CD4-positive, alpha-beta T cell treated with Interleukin-6 for 4 hours (primary cell): ENCODE measurements at places on chromosomes 16 and 17.

DNA sequence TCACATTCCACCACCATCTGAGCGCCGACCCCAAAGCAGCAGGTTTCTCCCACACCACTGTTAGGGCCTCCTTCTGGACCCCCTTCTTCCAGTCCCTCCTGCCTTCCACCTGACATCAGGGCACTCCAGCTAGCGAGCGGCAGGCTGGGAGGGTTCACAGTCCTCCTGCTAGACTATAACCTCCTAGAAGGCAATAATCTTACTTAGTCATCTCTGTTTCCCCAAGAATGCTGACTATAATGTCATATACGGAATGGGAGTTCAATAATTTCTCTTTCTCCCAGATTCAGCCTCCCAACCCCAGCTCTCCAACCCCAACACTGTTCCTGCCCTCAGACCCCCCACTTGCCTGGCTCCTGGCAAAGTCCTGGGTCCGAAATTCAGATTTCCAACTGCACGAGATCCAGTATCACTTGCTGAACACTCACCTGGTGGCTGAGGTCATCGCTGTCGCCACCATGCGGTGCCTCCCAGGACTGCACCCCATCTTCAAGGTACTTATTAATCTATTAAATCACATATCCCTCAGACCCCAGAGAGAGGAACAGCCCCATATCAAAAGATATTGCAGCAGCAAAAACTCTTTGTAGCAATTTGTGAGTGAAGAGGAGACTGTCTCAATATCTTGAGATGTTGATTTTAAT lies 5.6 kb downstream of the ALOX12 start:
- peak; percentile 56 for DNase-seq

DNA sequence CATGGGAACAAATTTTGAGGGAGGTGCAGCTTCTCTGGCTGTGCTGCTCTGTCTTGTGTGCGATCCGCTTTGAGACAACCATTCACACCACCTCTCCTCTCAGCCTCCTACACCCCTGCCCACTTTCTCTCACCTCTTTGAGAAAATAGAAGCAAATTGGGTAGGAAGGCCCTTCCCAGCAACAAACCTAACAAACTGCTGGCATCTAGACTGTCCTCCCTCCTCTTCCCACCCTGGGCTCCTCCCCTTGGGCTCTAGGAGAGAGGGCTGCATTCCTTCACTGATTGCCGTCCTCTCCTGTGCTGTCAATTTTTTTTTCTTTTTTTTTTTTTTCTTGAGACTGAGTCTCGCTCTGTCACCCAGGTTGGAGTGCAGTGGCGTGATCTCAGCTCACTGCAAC lies 13.5 kb downstream of the CDIPT start:
- DNase-seq, result no peak

GRCh38 chr16:52591934-52592592 lies 45.1 kb upstream of the TOX3 start:
- DNase-seq, result no peak

DNA sequence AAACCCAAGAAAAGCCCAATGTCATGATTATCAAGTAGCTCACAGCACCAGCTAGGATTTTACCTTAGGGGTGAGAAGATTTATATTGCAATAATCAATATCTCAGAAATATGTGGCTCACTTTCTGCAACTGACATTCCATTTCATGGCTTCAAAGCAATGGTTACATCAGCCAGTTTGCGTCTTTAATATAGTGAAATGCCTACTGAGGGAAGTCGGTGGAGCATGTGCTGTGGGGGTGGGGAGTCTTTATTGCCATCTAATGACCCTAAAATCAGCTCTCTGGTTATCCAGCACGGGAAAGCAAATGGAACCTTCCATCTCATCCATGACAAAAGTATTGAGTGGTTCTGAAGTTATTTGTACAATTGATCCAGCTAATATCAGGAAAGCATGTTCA lies 395.5 kb downstream of the CA10 start:
- DNase-seq, result no peak

GRCh38 chr16:74575807-74576643 lies 30.9 kb downstream of the GLG1 start:
- no peak for DNase-seq

DNA sequence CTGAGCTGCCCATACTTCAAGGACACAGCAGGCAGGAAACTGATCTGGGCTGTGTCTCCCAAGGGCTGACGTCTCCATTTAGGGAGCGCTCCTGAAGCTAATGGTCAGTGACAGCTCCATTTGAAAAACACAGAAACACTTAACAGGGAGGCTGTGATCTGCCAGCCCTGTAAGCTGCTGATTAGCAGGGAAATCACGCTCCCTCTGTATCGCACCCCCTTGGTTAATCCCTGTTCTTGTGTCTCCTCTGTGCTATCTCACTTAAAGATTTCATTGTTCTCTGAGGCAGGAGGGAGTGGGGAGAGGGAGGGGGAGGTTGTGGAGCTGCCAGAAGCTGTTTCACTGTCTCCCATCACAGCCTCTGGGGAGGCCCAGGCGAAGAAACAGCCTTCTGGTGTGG lies 47.4 kb upstream of the CACNG3 start:
- no peak for DNase-seq

DNA sequence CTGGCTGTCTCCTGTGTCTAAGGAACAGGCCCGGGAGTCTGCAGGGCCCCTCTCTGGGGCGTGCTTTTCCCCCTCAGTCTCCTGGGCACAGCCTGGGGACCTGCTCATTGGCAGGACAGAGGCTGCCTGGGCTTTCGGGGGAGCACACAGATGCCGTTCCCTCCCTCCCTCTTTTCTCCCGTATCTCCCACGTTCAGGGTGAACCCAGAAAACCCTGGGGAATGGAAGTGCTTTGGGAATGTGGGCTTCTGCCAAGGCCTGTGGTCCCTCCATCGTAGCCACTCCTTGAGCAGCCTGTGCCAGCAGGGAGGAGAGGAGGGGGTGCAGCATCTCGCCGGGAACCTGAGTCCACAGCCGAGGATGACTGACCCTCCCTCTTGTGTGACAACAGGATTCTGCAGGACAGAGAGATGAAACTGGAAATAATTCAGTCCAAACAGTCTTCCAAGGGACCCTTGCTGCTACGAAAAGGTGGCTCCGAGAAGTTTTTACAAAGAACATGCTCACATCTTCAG lies 52.0 kb downstream of the RNF213 start:
- no peak for DNase-seq

- no peak for DNase-seq
Measured at GRCh38 chr16:75262104-75262799, 10.8 kb upstream of the BCAR1 start.

DNA sequence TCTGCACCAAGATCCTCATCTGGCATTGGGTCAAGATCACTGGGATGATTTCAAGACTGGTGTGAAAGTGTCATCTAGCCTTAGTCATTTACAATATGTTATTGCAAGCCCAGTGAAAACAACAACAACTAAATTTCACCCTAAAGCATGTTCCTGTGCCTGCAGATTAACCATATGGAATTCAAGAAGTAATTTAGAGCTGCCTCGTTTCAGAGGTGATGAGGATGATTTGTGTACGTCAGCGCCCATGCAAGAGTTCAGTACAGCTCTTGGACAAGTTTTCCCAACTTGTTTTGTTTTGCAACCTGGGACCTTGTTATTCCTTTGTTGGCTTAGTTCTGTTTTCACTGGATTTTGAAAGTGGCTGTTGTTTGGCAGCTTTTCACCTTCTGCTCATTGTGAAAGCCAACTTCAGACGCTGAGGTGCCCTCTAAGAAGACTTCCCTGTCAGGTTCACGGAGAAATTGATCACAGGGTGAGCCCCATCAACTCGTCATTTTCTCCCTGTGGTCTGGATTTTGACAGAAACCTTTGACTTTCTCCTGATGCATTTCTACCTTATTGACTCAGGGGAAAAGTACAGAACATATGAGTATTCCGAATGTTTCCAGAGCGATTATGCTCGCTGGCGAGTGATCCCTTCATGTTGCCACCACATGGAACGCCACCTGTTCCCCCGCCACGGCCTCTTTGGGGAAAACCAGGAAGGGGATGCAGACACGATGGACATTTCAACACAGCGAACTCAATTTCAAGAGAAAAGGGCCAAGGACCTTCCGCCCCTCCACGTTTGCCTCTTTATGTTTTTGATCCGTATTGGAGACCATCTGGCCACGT lies 85.6 kb downstream of the FOXL1 start:
- no peak for DNase-seq

DNA sequence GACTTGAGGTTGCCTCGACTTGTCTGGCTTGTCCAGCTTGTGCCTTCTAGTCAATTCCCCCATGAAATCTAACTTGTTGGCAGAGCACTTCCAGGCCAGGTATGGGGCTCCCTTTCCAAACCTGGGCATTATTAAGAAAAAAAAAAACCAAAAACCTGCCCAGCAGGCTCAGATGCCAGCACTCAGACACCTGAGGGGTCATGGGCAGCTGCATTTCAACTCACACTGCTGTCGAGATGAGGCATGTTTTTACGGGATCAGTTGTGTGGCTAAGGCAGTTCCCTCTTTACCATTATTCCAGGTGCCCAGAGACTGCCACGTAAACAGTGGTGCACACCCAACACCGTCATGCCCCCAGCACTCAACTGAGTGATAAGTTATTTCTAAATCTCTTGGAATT lies 17.8 kb downstream of the TMEM11 start:
- no peak for DNase-seq

DNA sequence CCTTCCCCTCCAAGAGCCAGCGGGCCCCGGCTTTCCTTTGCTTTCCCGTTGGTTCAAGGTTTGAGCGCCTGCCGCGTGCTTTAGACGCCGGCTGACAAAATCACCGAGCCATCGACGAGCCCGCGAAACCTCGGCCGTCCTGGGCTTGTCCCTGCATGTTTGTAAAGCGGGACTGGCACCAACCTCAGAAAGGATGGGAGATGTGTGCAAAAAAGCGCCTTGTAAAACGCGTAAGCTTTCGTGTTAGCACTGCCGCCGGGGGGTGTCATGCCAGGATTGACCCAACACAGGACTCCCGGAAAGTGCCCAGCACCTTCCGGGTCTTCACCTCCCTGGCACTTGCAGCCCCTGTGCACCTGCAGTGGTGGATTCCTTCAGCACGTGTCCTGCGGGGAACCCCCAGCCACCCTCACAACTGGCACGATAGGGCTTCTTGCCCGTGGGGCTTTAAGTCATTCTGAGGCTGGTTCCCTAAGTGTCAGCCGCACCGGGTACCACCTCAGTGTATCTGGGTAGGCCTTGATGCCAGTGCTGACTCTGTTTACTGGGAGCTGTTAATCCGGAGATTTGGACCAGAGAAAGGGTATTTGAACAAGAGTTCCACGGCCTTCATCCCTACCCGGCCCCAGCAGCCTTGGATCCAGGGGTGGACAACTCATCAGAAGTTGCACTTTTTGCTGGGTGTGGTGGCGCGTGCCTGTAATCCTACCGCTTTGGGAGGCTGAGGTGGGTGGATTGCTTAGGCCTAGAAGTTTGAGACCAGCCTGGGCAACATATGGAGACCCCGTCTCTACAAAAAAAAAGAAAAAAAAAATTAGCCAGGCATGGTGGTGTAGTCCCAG lies 817 bp downstream of the NDUFAF8 start:
- peak; percentile 23 for DNase-seq

DNA sequence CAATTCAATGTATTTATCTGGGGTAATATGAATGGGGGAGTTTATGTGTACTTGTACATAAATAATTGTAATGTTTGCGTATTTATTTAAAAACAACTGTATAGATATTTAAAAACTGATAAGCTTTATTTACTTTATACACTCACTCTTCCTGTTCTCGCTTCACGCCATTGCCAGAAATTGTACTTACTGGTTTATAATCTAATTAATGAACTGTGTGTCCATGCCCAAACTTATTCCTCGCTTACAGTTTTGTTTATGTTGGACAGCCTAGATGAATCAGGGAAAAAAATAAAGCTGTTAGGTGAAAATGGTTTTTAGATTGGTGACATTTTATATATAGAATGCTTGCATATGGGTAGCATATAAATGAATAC lies 30.8 kb downstream of the AATF start:
- DNase-seq, result no peak

DNA sequence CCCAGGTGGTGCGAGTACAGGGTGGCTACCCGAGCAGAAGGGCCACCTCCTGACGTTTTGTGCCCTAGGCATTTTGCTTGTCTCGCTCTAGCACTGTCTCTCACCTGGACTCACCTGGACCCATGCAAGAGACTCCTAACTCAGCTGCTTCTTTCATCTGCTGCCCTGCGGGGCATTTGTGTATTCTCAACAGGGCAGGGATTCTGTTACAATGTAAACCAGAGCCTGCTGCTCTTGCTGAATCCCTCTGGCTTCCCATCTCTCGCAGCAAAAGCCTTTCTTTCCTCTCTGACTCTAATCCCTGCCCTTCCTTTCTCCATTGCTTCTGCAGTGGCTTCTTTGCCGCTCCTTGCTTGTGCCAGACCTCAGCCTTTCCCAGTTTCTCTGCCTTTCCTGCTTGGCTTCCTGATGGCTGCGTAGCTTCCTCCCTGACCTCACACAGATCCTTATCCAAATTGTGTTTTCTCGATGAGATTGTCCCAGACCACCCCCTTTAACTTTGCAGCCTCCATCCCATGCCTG lies 10.2 kb downstream of the ARSG start:
- DNase-seq, result no peak

DNA sequence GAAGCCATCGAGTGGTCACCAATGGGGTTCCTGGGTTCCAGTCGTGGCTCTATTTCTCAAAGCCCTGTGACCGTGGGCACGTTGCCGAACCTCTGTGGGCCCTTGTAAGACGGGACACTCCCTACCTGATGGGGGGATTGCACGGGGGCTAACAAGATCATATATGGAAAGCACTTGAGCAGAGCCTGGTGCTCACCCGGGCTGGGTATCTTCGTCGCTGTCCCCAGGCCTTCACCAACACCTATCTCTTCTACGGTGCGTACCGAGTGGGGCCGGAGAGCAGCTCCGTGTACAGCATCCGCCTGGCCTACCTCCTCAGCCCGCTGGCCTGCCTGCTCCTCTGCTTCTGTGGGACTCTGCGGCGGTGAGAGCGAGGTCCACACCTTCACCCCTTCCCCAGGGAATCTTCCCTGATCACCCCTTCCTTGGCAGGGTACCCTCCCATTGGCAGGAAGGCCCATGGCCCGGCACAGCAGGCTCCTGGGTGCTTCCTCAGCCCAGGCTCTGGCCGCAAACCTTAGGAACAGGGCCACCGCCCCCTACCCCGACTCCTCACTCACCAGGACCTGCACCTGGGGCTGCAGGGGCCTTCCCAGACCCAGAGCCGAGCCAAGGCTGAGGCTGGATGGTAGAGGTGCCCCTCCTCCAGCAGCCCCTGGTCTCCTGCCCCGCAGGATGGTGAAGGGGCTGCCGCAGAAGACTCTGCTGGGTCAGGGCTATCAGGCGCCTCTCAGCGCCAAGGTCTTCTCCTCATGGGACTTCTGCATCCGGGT lies 2.8 kb downstream of the TMC8 start:
- peak; percentile 46 for DNase-seq
